ENCODE measurements at places on chromosomes 2 and 18.

DNA sequence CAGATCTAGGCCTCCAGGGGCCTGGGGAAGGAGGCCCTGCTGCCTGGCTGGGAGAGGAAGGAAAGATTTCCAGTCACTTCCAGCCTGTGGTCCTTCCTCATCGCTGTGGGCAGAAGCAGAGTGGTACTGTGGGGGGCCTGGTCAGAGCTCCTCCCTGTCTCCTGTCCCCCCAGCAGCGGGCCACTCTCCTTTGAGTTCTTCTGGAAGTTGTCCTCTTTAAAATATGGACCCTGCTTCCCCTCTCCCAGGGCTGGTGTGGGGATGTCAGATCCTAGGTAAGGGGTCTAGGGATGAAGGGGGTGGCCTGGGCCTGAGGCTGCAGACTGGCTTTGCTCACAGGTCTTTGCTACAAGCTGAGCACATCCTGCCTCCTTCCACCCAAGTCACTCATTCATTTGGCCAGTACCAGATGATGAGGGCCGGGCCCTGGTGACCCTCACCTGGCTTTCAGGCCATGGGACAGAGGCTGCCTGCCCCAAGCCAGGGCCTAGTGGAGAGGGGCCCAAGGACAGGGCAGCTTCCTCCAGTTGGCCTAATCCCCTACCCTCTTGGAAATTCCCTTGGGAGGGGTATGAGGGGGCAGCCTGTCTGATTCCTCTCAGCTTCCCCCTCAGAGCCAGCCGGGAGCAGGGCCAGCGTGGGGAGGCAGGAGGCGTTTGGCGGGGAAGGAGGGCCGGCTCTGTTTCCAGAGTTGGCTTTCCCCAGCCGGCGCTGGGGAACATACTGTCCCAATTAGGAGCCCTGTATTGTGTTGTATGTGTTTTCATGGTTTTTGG is 231.9 kb downstream of the DYSF start:
- DNase-seq = peak; percentile 15

GRCh38 chr18:12012697-12013096 is 31.4 kb downstream of the IMPA2 start:
- DNase-seq = no peak

DNA sequence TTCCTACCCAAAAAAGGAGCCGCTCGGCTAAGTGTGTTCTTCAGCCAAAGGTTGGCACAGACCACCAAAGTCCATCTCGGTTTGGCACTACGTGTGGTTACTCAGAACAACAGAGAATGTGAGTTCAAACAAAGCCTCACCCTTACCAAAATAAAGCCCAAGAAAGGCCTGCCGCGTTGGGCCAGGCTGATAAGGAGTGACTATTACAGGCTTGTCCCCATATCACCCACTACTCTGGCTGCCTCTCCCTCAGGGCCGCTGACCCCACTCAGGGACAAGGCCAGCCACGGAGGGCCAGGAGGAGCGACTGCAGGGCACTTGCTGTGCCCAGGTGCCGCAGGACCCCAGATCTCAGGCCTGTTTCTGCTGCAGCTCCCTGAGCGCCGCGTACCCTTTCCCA is 13.8 kb downstream of the HS1BP3 start:
- peak; percentile 20 for DNase-seq

- DNase-seq = no peak
Measured at GRCh38 chr2:232526372-232526941, 497 bp downstream of the CHRND start.

DNA sequence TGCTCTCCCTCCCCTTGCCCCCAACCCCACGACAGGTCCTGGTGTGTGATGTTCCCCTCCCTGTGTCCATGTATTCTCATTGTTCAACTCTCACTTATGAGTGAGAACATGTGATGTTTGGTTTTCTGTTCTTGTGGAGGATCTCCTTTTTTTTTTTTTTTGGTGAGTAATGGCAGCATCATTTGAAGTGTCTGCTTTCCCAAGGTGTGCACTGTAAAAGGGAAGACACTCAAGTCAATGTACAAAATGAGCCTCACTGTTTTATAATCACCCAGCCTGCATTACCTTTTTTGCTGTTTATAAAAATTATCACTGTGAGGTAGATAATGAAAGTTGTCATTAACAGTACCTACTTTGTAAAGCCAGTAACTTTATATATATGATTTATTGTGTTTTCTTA is 56.9 kb downstream of the INSIG2 start:
- no peak for DNase-seq

GRCh38 chr18:48132797-48133655 is 202.6 kb upstream of the SMAD2 start:
- no peak for DNase-seq

DNA sequence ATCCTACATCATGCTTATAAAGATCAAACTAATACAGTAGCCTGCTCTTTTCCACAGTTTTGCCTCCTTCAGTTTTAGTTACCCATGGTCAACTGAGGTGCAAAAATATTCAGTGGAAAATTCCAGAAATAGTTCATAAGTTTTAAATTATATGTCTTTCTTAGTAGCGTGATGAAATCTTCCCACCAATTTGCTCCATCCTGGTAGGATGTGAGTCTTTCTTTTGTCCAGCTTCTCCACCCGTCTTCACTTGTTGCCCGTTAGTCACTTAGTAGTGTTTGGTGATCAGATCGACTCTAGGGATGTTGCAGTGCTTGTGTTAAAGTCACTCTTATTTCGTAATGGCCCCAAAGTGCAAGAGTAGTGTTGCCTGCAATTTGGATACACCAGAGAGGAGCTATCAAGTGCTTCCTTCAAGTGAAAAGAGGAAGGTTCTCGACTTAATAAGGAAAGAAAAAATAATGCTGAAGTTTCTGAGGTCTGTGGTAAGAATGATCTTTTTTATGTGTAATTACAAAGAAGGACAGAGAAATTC is 57.0 kb downstream of the CEP192 start:
- DNase-seq = no peak
